GM23248 (cell line): ENCODE measurements at places on chromosomes 7 and 10.

GRCh38 chr10:71657604-71658466 is 61.7 kb downstream of the C10orf105 start:
- no peak for DNase-seq

- DNase-seq, result no peak
These were observed 247.8 kb downstream of the CREB5 start for GRCh38 chr7:28660132-28660531.

GRCh38 chr7:131267631-131268030 is 60.0 kb upstream of the MKLN1 start:
- DNase-seq, result no peak

GRCh38 chr10:77220150-77220549 is 417.5 kb downstream of the KCNMA1 start:
- DNase-seq, result no peak

DNA sequence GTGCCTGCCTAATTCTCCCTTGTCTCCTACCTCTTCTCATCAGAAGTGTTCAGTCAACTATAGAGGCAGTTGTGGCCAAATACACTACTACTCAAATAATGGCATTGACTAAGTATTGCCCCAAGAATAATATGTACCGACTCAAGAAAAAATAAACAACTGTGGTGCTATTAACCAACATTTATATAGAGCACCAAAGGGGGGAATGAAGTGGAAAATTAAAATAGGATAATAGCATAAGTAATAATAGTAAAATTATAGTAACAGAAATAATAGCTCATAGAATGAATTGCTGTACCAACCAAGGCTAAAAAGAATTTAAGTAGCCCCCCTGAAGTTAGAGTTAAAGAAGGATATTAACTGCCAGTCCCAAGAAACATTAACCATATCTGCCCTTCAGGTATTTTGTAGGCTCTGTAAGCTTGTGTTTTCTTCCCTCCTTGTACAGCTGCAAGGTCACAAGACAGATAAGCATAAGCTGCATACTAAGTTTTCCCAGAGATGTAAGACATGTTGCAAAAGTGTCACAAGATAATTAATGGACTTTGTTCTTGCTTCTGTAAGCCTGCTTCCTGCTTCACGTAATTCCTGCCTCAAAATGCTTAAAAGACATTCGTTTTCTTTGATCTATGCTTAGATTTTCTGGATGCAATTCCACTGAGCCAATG is 10.9 kb upstream of the CYREN start:
- no peak for DNase-seq

- DNase-seq, result no peak
These were observed 38.0 kb upstream of the CAV2 start for GRCh38 chr7:116461500-116461899.

GRCh38 chr10:84447701-84448400 is 119.5 kb downstream of the CCSER2 start:
- no peak for DNase-seq

DNA sequence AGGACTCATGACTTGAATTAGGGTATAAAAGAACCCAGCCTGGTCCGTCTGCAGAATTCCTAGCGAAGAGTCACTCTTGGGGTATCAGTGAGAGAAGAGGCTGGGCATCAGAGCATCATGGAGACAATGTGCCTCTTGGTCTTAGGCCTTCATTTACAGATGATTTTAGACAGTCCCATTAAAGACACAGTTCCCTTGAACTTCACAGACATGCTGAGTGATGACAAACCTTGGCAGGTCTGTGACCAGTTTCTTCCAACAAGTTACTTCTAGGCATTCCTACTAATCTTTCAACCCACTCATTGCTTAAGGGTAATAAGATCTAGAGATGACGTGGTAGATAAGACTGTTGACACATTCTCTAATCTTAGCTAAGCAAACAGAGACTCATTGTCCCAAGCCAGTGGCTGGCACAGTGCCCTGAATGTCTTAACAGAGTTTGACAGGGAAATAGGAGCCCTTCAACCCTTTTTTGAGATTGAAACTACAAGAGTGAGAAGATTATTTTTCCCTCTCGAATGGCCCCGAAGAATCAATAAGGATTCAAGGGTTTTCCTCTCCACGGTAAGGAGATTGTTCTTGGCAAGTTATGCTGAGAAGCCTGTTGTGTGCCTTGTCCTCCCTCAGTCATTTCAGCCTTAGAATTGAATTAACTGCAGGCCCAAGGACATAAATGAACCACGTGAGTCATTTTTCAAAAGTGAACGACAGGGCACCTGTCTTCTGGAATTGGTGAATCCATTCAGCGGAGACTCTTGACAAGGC is 281.1 kb downstream of the CCDC3 start:
- DNase-seq, result peak; percentile 87

GRCh38 chr7:16801111-16801542 is 3.7 kb downstream of the AGR2 start:
- peak; percentile 84 for DNase-seq

GRCh38 chr10:108784534-108784933 is 1138.8 kb downstream of the XPNPEP1 start:
- no peak for DNase-seq

DNA sequence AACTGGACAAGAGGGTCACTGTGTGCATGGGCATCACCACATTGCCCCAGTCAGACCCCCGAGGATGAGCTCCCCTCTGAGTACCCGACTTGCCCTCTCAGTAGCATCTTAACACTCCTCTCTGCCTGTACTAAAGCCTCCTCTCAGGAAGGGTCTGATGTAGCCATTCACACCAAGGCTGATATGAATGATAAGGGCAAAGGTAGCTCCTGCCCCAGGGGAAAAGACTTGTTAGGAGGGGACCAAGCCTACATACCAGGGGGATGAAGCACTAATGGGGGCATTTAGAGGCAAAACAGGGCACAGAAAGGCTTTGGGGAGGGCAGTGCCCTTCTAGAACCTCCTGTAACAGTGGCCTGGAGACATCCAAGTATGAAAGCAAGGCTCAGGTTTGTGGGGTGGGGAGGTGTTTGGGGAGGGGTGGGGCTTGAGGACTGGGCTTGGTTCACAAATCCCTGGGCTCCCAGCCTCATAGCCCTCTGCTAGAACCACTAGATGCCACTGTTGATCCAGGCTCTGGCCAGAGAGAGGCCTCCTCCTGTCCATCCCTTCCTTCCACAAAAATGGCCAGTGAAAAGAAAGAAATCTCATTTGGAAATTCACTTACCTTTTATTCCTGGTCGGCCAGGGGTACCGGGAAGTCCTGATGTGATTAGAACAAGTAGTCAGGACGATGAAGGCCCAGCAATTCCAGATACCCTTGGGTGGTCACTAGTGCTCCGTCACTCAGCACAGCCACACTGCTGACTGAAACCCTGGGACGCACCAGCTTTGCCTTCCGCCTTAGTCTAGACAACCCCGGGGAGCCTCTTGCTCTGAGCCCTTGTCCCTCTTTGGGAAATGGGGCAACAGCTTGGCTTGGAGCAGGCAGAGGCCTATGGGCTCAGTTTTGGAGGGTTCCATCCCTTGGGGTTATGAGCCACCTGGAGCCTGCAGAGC is 40.3 kb downstream of the COL17A1 start:
- peak; percentile 89 for DNase-seq

DNA sequence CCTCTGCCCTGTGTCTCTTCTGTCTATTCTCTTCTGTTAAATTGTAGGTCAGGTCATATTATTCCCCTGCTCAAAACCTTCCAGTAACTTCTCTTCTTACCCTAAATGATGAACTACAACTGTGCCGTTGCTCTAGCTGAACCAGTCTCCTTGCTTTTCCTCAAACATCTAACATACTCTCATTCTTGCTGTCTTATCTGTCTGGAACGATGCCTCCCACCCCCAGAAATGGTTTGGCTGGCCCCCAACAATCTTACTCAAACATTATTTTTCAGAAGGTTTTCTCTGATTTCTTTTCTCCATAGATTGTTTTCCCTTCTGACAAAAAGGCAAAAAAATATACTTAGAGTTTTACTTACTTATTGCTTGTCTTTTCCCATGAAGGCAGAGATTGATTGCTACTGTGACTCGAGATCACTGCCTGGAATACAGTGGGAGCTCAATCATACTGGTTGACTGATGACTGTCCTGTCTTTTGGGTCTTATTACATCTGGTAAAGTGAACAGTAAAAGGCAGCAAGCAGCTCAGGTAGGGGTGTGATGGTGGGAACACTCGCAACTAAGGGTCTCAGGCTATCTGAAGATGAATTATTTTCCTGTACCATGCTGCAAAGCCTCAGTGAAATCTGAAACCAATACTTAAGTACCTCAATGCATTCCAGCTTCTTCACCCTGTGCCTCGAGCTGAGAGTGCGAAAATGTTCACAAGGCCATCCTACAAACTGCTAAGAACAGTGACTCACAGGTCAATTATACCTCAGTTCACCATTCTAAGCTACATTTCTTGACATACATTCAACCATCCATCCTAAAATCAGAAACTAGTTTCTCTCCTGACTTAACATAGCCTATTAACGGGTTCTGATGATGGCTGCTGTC is 67.6 kb downstream of the DNMBP start:
- DNase-seq, result peak; percentile 35

- DNase-seq, result peak; percentile 81
These were observed 3.6 kb downstream of the NPM3 start for GRCh38 chr10:101779544-101780186.

GRCh38 chr7:95200741-95201140 is 123.6 kb downstream of the PON1 start:
- no peak for DNase-seq

DNA sequence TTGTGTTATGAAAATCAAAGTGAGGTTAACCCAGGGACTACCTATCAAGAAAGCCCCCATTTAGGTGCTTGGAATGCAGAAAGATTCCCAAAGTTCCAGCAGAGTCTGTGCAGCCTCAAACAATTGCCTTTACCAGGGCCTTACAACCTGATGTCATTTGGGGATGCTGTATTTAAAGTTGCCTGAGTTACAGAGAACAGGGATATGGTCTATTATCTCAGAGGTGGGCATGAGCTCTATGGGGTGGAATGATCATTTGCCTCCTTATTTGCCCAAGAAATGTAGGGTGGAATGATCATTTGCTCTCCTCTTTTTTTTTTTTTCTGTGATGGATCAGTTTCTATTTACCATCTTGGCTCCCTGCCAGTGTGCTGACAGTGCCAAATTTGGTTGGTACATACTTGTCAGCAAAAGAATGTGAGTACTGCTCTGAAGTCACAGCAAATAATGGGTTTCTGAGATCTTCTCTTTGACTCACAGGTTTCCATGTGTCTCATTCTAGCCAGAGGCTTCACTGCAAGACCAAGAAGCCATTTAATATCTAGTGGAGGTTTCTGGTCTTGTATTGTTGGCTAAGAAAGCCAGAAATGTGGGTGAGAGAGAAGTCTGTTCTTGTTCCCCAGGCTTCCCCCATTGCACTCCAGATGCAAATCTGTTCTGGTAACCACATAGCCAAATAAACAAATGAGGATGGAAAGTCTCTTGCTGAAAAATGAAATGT is 45.5 kb upstream of the ZNRF2 start:
- peak; percentile 66 for DNase-seq

DNA sequence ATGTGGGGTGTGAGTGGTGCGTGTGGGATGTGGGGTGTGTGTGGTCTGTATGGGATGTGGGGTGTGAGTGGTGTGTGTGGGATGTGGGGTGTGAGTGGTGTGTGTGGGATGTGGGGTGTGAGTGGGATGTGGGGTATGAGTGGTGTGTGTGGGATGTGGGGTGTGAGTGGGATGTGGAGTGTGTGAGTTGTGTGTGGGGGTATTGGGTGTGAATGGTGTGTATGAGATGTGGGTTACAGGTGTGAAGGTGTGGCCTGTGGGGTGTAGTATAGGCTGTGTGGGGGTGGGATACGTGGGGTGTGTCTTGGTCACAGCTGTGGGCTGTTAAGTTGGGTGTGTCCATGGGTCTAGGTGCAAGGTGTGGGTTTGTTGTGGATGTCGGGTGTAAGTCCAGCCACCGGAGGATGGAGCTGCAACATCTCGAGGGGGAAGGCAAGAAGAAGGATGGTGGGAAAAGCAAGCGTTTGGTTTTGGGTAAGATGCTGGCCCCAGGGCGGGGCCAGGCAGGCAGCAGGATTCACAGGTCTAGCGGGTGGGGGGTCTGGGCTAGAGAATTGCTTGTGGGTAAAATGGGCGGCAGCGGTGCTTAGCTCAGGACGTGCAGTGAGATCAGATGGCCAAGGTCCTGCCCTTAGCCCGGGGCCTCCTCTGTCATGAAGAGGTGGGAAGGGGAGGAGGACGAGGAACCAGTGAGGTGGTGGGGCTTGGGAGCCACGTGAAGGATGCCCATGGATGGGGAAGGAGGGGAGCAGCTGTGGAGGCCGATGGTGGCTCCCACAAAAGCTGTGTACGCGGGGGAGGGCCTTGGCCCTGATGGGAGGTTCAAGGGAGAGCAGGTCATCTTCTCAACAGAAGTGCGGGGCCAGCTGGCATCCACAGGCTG is 60.1 kb downstream of the CFAP46 start:
- DNase-seq, result no peak

DNA sequence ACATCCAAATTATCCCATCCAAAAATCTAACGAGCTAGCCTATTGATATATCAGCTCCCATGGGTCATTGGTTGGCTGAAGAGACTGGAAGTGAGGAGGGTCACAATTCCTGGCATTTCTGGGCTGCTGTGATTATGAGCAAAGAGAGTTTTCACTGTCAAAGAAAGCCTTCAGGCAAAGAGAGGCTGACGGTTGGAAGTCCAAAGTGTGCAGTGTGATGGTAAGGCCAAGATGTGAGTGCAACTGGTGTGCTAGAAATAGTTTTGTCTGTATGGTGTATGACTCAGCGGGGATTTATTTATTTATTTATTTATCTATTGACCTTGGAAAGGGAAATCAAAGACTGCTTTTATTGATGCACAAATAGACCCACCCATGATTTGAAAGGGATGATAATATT is 75.0 kb downstream of the AASS start:
- no peak for DNase-seq

DNA sequence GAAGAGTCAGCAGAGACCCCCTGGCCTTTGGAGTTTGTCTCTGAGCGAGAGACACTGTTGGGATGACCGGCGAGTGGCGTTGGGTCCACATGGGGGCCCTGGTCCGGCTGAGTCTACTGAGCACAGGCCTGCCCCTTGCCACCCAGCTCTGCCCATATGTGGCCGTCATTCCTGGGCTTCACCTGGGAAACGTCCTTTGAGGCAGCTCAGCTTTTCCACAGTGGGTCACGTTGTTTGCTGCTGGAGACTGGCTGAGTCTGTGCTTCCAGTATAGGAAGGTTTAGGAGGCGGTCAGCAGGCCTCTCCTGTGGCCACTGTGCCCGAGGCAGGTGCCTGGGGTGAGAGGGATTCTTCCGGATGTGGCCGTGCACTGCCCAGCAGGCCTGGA is 17.1 kb downstream of the ADAM8 start:
- no peak for DNase-seq

GRCh38 chr7:83574616-83575015 is 74.3 kb downstream of the SEMA3E start:
- DNase-seq, result no peak
